ENCODE measurements at places on chromosomes 16 and 17.

- DNase-seq = no peak
Measured at GRCh38 chr16:4700380-4700996, 7.1 kb downstream of the NUDT16L1 start.

DNA sequence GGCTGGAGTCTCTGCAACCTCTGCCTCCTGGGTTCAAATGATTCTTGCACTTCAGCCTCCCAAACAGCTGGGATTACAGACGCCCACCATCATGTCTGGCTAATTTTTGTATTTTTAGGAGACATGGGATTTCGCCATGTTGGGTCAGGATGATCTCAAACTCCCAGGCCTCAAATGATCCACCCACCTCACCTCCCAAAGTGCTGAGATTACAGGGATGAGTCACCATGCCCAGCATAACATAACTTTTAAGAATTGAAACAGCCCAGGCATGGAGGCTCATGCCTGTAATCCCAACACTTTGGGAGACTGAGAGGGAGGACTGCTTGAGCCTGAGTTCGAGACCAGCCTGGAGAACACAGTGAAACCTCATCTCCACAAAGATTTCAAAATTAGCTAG lies 2.5 kb downstream of the RSL1D1 start:
- no peak for DNase-seq

GRCh38 chr16:29029168-29029994 lies 44.5 kb downstream of the LAT start:
- no peak for DNase-seq

DNA sequence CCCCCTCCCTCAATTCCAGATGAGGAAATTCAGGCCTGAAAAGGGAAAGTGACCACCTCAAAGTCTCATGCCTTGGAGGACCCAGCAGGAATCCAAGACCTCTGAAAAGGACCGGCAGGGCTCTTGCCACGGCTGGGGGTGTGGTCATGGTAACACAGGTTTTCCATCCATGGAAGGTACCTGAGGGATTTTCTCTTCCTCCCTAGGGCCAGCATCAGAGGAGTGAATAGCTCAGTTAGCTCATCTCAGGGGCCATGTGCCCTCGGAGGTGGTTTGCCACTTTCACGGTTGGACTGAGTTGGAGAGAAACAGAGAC lies 1.3 kb downstream of the CIITA start:
- no peak for DNase-seq

DNA sequence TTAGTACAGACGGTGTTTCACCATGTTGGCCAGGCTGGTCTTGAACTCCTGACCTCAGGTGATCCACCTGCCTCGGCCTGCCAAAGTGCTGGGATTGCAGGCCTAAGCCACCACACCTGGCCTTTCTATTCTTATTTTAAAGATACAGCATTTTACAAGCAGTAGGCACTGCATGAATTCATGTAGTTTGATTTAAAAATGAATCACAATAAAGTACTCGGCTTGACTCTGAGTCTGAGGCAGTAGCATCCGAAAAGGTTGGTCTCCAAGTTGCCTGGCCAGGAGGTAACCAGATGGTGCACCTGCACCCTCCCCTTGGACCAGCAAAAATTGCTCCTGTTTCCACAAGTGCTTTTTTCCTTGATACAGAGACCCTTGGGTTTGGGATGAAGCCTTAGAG lies 35.6 kb downstream of the MAP2K6 start:
- DNase-seq = no peak

DNA sequence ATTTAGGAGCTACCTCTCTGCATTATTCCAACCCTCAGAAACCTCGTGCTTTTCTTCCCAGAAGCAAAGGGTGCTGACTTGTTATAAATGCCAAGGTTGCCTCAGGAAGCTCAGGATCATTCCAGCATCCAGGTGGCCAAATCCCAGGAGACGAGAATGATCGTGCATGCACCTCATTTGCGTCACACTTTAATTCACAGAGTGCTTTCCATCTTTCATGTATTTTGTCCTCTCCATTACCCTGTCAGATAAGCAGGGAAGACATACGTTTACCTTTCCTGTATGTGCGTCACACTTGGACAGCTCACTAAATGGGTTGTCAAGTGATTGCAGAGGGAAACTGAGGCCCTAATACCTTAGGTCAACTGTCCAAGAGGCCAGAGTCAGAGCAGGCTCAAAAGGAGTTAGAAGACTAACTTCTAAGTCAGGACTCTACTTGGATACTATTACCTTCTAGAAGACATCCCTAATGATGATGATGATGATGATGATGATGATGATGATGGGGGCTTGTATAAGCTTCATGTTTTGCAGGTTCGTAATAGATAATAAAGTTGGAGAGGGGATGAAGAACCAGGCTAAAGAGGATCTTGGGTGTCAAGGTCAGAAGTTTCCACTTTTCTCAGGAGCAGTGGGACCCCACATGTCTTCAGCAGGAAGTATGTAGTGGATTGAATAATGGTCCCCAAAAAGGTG lies 150.6 kb upstream of the TNRC6C start:
- no peak for DNase-seq

GRCh38 chr16:87395181-87395842 lies 3.2 kb downstream of the MAP1LC3B start:
- no peak for DNase-seq

GRCh38 chr17:82941021-82942001 lies 101.5 kb upstream of the ZNF750 start:
- no peak for DNase-seq

DNA sequence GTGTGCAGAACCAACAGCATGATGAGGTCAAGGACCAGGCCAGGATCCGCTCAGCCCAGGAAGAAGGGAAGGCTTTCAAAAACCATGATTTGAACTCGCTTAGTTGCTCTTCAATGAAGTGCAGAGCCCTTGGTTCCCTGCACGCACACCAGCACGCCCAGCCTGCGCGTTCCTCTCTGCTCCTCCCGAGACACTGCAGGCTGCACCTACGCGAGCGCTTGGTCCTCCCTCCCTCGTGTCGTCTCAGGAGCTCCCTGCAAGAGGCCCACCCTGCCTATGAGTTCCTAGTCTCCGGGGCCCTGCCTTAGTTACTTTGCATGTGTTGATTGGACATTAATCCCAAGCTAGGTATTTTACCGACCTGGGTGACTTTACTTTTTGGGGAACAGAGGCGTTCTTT lies 132.9 kb upstream of the TNRC6C start:
- DNase-seq = no peak

- no peak for DNase-seq
Measured at GRCh38 chr16:51405361-51405760, 254.3 kb upstream of the SALL1 start.

DNA sequence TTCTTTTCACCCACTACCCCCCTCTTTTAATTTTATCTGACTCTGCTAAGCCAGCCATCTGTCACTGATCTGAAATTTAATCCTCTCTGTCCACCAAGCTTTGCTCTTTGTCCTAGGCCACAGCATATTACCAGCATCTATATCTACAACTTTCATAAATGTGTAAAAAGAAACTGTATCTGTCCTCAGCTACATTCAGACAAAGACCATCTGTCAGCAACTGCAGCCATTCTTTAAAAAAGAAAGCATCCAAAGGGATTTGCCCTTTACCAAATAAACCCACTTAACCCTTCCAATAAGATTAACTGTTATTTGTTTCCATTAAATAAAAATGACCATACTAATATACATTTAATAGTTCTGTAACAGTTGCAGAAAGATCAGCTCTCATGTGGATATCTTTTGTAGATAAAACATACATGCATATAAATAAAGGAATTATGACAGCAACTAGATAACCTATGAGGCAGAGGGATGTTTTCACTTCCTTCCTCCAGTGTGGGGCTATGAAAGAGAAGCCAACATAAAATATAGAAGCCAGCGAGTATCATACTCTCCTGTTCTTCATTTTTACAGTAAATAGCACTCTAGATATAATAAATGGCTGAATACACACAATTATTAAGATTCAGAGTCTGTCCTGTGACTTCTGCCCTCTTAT lies 602.5 kb upstream of the SALL1 start:
- no peak for DNase-seq

All from hematopoietic multipotent progenitor cell treated with erythropoietin and hydrocortisone succinate and interleukin-3 and kit ligand, for 15 days (in vitro differentiated cells).